ENCODE measurements at places on chromosomes 6 and 20. TPM values are rescaled to one million over a fixed set of nuclear protein-coding genes. Genes with fewer than 3 reads are reported as not detected.

- DNase-seq: no peak
Observed at GRCh38 chr20:17343091-17343490, 116.3 kb downstream of the PCSK2 start.

DNA sequence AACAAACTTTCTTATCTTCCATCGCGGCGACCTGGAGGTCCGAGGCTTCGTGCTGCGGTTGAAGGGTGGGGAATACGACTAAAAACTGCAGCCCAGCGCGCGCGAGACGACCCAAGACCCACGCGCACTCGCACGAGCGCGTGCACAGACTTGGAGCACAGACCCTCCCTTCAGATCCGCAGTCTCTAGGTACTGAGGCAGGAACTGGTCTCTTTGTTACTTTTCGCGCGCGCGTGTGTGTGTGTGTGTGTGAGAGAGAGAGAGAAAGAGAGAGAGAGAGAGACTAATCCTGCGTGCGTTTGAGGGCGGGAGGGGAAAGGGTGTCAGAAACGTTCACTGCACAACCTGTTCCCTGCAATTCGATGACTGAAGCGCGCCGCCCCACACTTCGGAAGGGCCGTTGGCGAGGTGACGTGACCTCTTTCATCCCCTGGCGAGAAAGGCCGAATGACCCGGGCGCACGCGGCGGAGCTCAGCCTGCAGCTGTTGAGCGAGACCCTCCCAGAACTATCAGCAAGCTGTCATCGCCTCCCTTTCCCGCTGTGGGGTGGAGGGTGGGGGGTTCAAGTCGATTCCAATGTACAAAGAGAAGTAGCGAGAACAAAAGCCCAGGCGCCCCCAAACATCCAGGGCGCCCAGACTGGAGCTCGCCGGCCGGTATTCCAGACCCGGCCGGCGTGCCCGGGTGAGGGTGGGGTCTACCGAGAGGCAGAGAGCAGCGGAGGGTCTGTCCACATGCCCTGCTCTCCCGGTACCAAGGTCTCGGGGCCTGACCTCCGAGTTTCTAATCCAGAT is 1.5 kb upstream of the TUBB2B start:
- no peak for DNase-seq

- no peak for DNase-seq
Observed at GRCh38 chr20:55783381-55783780, 221.9 kb downstream of the CBLN4 start.

DNA sequence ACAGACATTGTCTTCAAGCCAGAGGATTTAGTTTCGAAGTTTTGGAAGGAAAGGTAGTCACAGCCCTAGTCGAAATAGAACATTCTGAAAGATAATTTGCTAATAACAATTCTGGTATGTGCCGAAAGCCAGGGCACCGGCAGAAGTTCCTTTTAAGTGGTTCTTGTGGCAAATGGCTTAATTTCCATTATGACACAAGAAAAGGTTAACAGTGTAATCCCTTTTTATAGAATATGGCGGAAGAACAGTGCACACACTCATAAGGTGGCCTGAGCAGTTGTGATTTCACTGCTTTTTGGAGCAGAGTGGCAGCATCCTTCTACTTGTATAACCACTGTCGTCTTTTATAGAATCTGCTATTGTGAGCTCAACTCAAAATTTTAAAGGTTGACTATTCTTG is 152.4 kb downstream of the SASH1 start:
- DNase-seq: no peak

- DNase-seq: no peak
Observed at GRCh38 chr6:18350271-18350670, 36.9 kb upstream of the RNF144B start.

The MAP1LC3A gene
- total RNA-seq: 85.7 TPM

The GPR6 gene
- total RNA-seq: not detected
